ENCODE measurements at places on chromosomes 5 and 9.

- DNase-seq, result no peak
Observed at GRCh38 chr9:128841694-128842492, 12.3 kb upstream of the SPOUT1 start.

DNA sequence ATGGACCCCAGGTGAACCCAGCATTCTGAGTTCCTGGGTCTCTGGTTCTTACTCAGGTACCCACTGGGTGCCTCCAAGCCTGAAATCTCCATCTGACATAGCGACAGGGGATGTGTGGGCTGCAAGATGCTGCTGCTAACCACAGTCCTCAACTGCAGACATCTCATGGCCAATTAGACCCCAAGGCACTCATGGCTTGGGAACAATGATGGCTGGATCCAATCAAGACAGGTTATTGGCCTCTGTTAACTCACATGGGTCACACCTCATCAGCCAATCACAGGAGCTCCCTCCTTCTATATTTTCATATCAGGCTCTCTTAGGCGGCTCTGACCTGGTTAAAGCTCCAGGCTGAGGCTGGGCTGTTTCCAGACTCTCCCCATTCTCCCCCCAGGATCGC is 57.0 kb downstream of the CXXC5 start:
- no peak for DNase-seq

DNA sequence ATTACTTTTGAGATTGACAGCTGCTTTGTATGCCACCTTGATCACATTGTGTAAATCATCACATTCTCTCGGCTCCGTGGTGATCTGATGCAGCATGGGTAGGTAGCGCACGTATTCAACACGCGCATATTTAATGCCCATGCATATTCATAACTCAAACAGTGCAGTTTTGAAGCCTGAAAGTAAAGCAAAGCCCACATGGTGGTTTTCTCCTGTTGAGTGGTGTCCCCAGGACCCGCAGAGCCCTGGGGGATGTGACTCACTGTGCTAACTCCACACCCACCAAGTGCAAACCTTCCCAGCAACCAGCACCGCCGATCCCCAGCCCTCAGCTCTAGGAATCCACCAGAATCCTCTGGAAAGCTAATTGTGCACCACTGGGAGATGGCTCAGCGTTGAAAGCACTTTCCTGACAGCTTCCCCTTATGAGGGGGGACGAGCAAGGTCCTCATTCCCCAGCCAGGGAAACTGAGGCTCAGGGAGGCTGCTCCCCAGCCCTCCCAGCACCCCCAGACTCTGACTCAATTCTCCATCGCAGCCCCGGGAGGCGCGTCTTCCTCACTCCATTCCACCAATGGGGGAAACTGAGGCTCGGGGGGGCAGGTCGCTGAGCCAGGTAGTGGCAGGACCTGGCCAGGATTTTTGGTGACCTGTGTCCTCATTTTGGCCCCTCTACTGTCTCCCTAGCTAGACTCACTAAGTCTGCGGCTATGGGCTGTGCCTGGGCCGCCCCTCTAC is 46.4 kb downstream of the SARDH start:
- DNase-seq, result no peak

- DNase-seq, result no peak
Observed at GRCh38 chr9:89420397-89421178, 77.3 kb downstream of the SEMA4D start.

GRCh38 chr9:133643362-133643755 is 7.2 kb downstream of the DBH start:
- DNase-seq, result no peak

DNA sequence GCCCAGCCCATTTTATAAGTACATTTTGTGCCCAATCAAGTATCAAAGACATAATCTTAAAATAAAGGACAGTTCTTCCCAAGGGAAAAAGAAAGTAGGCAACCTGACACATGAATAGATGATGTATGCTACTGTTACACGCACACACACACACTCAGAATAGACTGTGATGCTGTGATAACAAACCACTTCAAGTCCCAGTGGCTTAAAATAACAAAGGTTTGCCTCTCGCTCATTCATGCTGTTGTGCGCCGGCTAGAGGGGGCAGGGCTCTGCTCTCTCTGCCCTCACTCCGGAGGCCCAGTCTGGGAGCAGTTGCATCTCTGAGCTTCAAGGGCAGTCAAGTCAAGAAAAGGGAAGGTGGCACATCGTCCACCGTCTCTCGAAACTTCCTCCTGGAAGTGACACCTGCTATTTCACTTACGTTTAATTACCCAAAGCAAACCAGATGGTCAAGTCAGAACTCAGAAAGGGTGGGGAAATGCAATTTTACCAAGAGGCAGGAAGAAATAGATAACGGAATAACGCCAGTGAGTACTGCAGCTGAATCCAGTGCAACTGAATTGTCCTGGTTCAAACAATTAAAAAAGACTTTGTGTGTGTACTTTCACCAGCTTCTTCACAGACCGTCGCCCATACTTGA is 43.3 kb downstream of the ANKRD33B start:
- no peak for DNase-seq

DNA sequence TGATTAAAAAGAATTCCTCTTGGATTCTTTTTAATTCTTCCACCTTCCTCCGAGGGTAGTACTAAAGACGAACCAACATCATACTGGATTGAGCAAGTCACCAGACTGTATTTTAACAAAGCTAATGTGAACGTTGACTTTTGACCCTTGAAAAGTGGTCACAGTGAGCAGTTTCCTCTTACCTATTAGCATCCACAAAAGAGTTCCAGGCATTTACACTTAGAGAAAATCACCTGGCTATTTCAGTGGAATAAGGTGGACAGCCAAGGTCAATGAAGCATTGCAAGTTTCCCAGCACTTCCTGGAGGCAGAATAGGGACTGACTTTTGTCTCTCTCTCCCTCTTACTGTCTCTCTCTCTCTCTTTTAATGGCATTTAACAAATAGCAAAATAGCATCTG is 145.1 kb upstream of the DAB2 start:
- no peak for DNase-seq

DNA sequence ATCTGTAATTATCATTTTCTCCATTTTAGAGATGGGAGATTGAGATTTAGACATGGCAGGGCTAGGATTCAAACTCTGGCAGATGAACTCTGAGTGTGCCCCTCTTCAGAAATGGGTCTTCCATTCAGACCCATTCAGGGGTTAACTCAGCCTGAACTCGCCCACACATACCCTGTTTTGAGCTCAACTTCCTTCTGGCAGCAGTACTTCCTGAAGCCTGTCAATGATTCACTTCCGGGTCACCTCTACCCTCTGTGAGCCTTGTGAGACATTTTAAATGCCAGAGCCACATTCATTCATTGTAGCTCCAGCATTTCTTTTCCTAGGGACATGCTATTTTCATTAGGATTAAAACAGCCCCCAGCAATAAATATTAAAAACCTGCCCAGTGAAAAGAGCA is 209.3 kb upstream of the SLC24A2 start:
- DNase-seq, result no peak

GRCh38 chr9:97474372-97474925 is 27.0 kb upstream of the TMOD1 start:
- DNase-seq, result no peak

- no peak for DNase-seq
Observed at GRCh38 chr5:83321483-83322055, 150.0 kb upstream of the VCAN start.

DNA sequence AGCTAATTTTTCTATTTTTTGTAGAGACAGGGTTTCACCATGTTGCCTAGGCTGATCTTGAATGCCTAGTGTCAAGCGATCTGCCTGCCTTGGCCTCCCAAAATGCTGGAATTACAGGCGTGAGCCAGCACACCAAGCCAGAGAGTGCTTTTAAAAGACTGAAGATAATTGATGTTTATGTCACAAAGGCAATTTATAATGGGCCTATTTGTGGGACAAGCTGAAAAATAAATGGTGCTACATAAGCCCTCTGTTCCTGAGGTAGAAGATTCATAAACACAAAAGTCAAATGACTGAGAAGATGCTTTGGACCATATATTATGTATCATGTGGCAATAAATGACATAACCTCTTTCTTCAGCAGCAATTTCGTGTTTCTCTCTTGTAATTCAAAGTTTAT is 329.6 kb downstream of the GABRB2 start:
- DNase-seq, result no peak

- no peak for DNase-seq
Observed at GRCh38 chr9:89781838-89782540, 177.2 kb downstream of the GADD45G start.

- DNase-seq, result no peak
Observed at GRCh38 chr9:35311891-35312639, 150.3 kb downstream of the UNC13B start.

DNA sequence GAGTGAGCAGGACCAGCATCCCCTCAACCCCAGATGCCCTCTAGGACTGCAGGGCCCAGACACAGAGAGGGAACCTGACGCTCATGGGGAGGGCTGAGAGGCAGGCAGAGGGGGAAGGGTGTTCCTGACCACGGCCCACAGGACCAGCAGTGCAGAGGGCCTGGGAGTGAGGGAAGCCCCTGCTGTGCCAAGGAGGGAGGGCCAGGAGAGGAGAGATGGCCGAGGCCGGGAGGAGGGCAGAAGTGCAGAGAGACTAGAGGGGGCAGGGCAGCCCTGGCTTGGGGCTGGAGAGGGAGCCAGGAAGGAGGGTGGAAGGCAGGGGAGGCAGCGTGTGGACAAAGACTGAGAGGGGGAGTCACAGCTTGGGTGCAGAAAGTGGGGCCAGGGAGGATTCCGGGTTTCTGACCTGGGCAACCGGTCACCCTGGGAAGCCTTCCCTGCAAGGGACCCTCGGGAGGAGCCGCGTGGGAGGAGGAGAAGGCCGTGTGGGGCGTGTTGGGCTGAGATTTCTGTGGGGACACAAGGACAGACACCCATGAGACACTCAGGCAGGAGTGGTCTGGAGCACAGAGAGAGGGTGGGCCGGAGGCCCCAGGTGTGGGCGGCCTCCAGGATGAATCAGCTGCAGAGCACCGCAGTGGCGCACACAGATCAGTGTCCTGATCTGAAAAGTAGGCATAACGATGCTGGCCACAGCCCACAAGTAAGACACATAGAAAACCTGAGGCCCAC is 117.5 kb downstream of the ADAMTS2 start:
- DNase-seq, result no peak

GRCh38 chr5:33398501-33398900 is 42.3 kb upstream of the TARS1 start:
- no peak for DNase-seq

GRCh38 chr9:14205463-14205862 is 108.5 kb downstream of the NFIB start:
- DNase-seq, result no peak

DNA sequence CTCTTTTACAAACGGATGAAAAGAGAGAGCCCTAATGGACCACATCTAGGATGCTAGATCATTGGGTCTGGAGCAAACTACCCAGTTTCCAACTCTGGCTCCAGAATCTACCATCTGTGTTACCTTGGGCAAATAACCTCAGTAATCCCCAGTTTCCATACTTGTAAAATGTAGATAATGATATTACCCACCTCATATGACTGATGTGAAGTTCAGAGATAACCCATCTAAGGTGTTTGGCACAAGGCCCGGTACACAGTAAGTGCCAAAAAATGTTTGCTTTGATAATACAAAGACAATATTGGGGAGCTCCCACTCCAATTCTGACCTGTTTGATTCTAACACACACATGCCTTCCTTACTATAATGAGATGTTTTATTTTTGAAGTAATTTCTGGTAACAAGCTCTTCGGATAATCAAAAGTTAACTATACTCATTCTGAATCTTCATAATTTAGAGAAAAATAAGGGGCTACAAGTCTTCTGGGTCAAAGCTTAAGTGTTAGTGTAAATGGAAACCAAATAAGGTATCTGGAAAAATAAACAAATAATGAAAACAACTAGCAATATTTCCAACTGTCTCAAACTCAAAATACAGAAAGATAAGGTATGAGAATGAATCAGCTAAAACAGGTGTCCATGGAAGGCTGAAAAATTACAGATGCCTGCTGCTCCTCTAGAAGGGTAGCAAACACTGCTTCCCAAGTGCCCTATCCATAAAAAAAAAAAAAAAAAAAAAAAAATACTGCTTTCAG is 30.4 kb downstream of the ELL2 start:
- DNase-seq, result no peak

- DNase-seq, result no peak
Observed at GRCh38 chr5:125151150-125151900, 404.9 kb upstream of the ZNF608 start.

- no peak for DNase-seq
Observed at GRCh38 chr9:69671311-69671878, 776 bp downstream of the APBA1 start.

DNA sequence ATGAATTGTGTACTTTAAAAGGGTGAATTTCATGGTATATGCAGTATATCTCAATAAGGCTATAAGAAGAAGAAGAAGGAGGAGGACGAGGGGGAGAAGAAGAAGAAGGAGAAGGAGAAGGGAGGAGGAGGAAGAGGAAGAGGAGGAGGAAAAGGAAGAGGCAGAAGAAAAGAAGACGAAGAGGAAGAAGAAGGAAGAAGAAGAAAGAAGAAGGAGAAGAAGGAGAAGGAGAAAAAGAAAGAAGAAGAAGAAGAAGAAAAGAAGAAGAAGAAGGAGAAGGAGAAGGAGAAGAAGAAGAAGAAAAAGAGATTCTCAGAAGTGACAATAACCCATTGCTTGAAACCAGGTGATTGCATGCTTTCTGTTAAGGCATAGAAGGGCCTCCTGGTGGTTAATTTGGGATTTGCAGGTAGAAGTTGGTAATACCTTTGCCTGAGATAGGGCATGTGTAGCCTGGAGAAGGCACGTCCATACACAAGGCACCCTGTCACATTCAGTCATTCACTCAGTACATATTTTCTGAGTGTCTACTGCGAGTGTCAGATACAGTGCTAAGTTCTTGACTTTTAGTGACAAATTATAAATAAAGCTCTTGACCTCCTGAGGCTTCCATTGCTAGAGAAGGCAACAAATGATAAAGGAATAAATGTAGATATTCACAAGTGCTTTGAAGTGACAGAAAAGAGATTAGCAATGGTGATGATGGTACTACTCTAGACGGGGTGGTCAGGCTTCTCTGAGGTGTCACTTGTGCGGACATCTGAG is 231.3 kb downstream of the NPR3 start:
- no peak for DNase-seq

DNA sequence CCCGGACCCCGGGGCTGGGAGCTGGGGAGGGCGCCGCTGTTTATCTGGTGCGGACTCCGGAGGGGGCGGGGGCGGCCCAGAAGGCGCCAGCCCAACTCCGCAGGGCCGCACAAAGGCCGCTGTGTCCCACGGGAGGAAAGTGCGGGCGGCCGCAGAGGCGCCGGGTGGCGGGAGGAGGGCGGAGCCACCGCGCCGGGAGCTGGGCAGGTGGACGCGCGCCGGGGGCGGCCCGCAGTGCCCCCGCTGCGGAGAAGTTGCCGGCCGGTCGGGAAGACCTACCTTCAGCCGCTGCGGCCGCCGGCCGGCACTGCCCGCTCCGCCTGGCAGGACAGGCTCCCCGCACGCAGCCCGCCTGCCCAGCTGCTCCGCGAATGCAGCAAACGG is 43.6 kb downstream of the NACC2 start:
- no peak for DNase-seq

DNA sequence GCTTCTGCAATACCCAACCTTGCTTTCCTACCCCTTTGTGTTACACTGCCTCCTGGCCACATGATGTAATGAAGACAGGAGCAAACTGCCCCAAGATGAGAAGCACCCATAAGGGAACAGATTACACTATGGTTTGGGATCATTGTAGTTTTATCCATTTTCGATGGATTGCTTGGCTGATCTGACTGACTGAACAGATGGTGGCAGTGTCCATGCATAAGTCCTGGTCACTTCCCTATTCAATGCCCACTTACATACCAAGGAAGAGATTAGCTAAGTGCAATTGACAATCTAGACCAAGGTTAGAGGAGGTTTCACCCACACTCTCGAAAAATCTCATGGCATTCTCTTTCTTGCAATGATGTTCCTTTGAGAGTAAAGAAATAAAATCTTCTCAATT is 319.9 kb downstream of the RAB3C start:
- no peak for DNase-seq

GRCh38 chr5:132865668-132866341 is 464 bp downstream of the GDF9 start:
- no peak for DNase-seq

GRCh38 chr9:132732326-132733259 is 62.3 kb downstream of the GTF3C4 start:
- no peak for DNase-seq
